Tracheal epithelial cell (primary cell): ENCODE measurements at places on chromosomes 2 and 18. TPM values are rescaled to one million over a fixed set of nuclear protein-coding genes. Genes with fewer than 3 reads are reported as not detected.

MC4R gene
- total RNA-seq = not detected in 2 replicates

ARHGAP25 gene
- total RNA-seq = 0.43 and 2.4 TPM in 2 replicates

DAPL1 gene
- 0.24 TPM in 1 of 2 replicates, not detected in the other for total RNA-seq

TTL gene
- 23.0 and 25.3 TPM in 2 replicates for total RNA-seq

EIPR1 gene
- 30.1 and 50.6 TPM in 2 replicates for total RNA-seq

ZSCAN30 gene
- total RNA-seq = 6.3 and 11.3 TPM in 2 replicates

RNF152 gene
- total RNA-seq = 31.6 and 35.8 TPM in 2 replicates

NLRC4 gene
- 0.21 TPM in 1 of 2 replicates, not detected in the other for total RNA-seq

TUBB6 gene
- total RNA-seq = 457 and 886 TPM in 2 replicates

DSEL gene
- total RNA-seq = 1.3 and 2.2 TPM in 2 replicates

ABCB11 gene
- total RNA-seq = under 0.01 TPM in 1 of 2 replicates, not detected in the other

C2orf78 gene
- not detected in 2 replicates for total RNA-seq

ST8SIA5 gene
- not detected in 2 replicates for total RNA-seq

KRTCAP3 gene
- total RNA-seq = 28.0 and 28.6 TPM in 2 replicates

SLC1A4 gene
- total RNA-seq = 14.7 and 27.1 TPM in 2 replicates

CDH20 gene
- under 0.01 TPM in 1 of 2 replicates, not detected in the other for total RNA-seq

MC5R gene
- total RNA-seq = not detected in 2 replicates

BBS5 gene
- 1.2 and 2.1 TPM in 2 replicates for total RNA-seq

FBXO36 gene
- 2.7 and 5.5 TPM in 2 replicates for total RNA-seq

C2orf80 gene
- not detected in 2 replicates for total RNA-seq

INPP5D gene
- 21.9 and 66.3 TPM in 2 replicates for total RNA-seq

AFF3 gene
- under 0.01 TPM in 1 of 2 replicates, not detected in the other for total RNA-seq

ZNF396 gene
- 0.72 and 1.5 TPM in 2 replicates for total RNA-seq

STRADB gene
- total RNA-seq = 20.7 and 23.9 TPM in 2 replicates

MXD1 gene
- 16.8 and 19.8 TPM in 2 replicates for total RNA-seq

PLEK gene
- not detected in 2 replicates for total RNA-seq
